ENCODE measurements at places on chromosomes 1 and 21.

DNA sequence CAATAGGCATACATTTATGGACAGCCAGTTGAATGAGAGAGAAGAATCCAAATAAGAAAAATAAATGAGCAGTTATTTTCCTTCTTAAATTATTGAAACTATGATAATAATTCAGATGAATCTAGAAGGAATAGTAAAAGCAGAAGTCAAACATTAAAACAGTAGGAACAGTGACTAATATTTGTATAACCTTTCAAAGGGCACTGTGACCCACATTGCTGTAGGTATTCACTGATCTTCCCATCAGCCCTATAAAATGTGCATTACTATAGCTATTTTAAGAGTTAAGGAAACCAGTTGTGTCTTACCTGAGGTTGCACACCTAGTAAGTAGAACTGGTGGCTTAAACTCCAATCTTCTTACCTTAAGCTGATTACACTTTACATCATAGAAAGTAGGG lies 102.8 kb upstream of the ARTN start:
- DNase-seq = no peak

GRCh38 chr1:229019663-229020271 lies 251.1 kb upstream of the RAB4A start:
- DNase-seq = no peak

GRCh38 chr1:200967693-200968468 lies 55.6 kb downstream of the KIF21B start:
- DNase-seq = no peak

GRCh38 chr1:23696335-23696989 lies 4.9 kb downstream of the RPL11 start:
- DNase-seq = no peak

DNA sequence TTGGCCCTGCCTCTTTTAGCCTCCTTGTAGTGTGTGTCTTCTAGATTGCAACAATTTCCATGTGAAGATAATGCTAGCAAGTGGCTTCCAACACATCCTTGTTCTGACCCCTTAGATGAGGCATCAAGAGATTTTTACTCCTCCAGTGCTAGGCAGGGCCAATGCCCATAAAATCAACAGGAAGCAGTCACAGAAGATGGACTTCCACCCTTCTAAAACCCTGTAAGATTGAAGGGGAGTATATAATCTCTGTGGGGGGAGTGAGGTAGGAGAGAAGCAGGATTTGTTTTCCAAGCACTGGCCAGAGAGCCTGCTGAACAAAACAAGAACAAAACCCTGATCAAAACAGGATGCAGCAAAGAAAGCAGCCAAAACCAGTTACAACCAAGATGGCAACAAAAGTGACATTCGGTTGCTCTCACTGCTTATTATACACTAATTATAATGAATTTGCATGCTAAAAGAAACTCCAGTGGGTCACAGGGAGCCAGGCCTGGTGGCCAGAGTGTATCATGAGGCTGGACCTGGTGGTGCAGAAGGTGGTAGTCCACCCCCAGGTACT lies 12.1 kb downstream of the GON4L start:
- no peak for DNase-seq

DNA sequence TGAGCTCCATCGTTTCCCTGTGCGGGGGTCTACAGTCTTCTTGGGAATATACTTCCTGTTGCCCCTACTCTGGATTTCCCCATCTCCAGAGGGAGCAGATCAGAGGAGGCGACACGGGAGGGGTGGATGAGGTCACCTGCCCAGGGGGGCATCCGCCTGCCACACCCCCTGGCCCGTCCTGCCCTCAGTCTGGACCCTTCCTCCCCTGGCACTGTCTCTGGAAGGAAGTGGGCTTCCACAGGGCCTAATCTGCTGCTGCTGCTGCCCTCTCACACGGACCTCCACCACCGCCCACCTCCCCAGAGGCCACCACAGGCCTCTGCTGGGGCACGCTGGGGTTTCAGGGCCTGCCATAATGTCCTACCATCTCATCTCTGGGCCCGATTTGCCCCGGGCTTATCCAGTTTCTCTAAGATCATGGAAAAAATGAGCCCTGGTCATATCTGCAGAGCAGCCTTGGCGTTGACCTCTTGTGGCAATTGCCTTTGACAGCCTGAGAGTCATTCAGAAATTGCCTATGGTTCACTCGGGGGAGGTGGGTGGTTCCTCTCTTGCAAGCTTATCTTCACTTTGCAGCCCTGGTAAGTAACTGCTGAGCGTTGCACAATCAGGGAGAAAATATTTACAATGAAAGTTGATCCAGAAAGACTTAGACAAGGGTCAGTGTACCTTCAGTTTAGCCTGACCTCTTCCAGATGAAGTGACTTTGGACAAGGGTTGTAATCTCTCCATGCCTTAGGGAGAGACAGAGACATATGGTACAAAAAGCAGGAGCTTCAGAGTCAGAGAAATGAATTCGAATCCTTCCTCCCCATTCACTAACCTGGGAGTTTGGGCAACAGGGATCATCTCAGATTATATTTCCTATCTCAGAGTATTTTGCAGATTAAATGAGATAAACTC lies 252.4 kb downstream of the TOMM20 start:
- DNase-seq = no peak

- DNase-seq = peak; percentile 61
Measured at GRCh38 chr1:93585059-93585966, 96.3 kb downstream of the BCAR3 start.

DNA sequence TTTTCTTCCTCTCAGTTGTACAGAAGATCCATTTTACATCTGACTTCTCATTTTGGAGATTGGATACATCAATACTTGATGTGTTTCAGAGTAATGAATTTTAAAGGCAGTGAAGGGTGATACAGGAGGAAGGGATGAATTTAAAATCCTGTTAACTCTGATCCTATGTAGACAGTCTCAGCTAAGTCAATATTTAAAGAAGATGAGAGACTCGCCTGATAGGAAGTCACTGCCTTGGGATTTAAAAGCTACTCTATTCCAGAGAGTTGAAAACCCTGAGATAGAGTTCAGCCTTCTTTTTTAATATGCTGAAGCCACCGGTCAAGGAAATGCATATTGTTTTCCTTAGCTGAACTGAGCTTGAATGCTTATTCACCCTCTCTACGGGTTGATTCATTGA lies 42.7 kb downstream of the HUNK start:
- DNase-seq = no peak

- DNase-seq = no peak
Measured at GRCh38 chr1:19208710-19209438, 1.2 kb downstream of the UBR4 start.

GRCh38 chr1:150212070-150212469 lies 23.8 kb downstream of the ANP32E start:
- DNase-seq = no peak

DNA sequence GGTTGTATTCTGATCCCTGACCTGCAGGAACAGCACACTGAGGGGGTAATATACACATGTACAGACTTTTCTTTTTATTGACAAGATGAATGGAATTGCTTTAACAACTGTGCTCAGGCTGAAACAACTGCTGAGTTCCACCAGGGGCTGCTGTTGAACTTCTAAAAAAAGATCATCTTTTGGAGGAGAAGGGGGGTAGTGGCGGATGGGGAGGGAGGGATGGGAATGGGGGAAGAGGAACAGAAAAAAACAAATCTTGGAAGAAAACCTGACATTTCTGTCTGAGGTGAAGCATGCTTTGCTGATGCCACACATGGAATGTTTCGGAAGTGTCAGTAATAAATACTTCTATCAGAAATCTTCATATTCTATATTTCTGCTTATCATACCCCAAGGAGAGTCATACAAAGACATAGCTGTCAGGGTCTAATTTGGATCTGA lies 75.0 kb downstream of the RWDD3 start:
- no peak for DNase-seq

DNA sequence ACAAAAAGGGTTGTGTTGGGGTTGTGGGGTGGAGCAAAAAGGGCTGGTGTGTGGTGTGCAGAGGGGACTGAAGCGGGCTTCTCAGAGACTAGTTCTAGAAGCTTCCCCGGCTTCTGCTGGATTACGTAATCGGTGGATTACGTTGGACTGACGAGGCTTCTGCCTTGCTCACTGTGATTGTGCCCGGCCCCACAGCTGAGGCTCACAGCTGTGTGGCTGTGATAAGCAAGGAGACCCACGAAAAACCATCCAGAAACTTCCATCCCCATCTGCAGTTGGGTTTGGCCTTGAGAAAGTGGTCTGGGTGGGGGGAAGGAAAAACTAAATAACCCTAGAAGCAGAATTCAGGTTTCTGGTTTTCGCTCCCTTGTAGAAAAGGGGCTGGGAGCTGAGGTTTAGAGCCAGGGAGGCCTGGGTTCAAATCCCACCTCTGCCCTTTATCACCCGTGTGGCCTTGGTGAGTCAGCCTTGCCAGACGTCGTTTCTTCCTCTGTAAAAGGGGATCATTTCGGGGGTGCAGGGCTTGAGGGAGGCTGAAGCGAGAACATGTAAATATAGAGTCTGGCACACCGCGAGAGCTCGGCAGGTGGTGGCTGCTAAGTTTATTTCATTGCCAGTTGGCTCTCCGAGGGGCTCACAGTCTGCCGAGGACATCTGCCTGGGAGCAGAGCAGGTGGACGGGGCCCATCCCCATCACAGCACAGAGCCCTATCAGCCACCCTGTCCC lies 30.4 kb upstream of the DISP3 start:
- DNase-seq = no peak

DNA sequence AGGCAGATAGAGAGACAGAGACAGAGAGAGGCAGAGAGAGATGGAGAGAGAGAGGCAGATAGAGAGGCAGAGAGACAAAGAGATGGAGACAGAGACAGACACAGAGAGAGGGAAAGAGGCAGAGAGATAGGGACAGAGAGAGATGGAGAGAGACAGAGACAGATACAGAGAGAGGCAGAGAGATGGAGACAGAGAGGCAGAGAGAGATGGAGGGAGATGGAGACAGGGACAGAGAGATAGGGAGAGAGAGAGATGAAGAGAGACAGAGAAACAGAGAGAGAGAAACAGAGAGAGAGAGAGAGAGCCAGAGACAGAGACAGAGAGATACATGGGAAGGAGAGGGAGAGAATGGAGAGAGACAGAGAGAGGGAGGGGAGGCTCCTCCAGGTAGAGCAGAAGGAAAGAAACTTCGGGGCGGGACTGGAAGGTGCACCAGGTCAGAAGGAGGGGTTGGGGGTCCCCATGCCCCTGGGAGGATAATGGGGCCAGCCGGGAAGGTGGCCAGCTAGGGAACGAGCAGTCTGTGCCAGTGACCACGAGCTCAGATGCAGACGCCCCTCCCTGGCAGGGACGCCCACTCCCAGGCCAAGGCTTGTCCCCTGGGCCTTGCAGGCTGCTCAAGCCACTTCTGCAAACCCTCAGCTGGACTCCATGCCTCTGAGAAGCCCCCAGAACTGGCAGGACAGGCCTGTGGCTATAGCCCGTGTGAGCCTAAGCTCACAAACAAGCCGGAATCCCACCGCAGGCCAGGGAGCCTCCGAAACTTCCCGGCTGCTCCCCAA lies 3.3 kb downstream of the FNDC10 start:
- no peak for DNase-seq

- DNase-seq = no peak
Measured at GRCh38 chr1:234231061-234231892, 142.0 kb upstream of the COA6 start.

GRCh38 chr1:45762291-45762690 lies 11.8 kb upstream of the IPP start:
- DNase-seq = no peak

GRCh38 chr1:84975035-84975434 lies 21.9 kb downstream of the MCOLN2 start:
- DNase-seq = no peak

GRCh38 chr1:96730574-96731298 lies 9.2 kb downstream of the PTBP2 start:
- DNase-seq = no peak

GRCh38 chr1:165936542-165936941 lies 109.1 kb downstream of the UCK2 start:
- DNase-seq = no peak

DNA sequence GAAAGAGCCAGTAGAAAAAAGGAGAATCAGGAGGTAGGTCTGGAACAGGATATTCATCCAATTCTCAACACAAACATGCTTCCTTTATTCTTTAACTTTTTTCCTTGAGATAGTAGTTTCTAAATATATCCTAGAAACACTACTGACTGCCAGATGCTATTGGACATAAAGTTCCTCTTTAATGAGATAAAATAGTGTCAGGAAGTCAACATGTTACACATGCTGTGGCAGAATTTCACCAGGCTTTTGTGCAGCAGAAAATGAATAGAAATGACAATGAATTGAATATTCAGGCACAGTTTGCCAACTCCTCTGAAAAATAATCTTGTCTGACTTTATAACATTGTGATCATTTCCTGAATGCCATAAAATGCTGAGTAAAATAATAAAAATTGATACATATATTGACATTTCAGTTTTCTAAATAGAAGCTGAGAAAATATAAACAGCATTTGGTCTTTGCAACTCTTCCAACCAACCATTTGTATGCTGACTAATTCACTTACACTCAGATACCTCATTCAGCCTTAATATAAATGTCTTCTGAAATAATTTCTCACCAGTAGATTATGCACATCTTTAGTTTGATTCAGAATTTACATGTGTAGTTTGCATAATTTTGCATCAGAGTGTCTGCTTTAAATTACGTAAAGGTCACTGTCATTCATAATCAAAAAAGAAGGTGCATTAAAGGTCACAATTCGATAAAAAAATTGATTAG lies 486.1 kb upstream of the ADGRL2 start:
- no peak for DNase-seq

DNA sequence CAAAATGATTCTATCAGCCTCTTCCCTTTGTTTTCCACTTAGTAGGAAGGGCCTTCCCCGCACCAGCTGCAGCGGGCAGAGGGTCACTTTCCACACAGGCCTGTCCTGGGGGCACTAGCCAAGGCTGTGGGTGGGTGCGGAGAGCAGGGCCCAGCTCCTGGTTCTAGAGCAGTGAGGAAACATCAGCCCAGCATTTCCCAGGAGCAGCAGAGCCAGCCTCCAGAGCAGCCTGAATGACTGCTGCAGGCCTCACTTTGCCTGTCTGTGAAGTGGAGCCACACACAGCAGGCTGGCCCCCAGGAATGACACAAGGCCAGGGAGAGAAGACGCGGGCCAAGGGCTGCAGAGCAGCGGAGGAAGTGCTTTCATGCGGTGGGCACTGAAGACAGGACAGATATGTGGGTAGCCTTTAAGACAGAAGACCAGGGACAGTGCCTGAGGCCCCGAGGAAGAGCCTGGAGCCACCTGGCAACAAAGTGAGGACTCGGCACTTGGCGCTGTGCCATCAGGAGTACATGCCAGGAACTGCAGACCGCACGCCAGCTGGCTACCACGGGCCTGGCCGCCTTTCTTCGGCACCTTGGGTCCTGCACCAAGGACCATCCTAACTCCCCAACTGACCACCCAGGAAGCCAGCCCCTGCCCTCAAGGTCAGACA lies 42.0 kb downstream of the ACOT7 start:
- no peak for DNase-seq

- no peak for DNase-seq
Measured at GRCh38 chr1:229665912-229666558, 40.0 kb downstream of the URB2 start.

- no peak for DNase-seq
Measured at GRCh38 chr1:93779540-93780165, 98.0 kb upstream of the BCAR3 start.

DNA sequence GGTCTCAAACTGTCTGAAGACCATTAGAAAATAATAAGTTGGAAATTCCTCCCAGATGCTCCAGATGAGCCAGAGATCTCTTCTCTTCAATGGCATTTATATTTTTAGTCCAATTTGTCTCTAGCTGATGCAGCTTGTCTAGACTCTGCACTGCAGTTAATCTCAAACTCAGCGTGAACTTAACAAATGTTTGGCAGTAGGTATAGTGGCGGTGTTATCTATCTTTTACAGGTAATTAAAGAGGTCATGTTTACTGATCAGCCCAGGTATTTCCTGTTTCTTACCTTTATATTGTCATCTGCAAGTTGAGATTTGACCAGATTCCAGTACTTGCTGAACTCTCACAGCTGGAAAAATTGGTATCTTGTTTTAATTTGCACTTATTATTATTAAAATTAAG lies 1024.5 kb upstream of the ADGRL2 start:
- DNase-seq = no peak

All from GM04503 (cell line).